Aorta (tissue), 5 donors: ENCODE measurements at places on chromosomes 16 and 17. TPM values are rescaled to one million over a fixed set of nuclear protein-coding genes. Genes with fewer than 3 reads are reported as not detected.

DNA sequence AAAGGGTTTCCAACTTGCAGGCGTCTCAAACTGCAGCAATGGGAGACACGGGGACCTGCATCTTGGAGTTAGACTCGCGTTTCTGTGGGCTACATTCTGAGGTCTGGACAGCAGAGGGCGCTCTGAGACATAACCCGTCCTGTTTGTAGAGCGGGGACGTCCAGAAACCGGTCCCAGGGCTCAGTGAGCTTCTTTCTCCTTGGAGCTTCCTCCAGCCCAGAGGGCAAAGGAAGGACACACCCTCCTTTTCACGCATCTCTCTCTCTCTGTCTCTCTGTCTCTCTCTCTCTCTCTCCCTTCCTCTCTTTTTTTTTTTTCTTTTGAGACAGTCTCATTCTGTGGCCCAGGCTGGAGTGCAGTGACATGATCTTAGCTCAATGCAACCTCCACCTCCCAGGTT is 19.8 kb downstream of the COX4I1 start:
- DNase-seq: peak; percentile 92

DNA sequence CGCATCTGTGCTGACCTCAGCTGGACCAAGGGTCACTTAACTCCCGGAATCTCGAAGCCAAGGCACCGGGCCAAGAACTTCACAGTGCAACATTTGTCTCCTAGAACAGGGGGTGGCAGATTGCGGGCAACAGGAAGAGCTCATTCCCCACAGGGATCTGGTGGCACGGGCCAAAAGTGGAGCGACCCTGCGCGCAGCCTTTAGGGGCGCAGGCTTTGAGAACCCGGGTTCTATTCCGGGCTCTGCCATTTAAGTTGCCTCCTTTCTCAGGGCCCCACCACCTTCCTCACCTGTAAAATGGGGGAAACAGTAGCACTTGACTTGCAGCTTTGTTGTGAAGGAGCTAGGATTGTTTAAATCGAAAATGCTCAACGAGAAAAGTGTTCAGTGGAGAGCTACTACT is 651 bp downstream of the SHMT1 start:
- DNase-seq: no peak

DNA sequence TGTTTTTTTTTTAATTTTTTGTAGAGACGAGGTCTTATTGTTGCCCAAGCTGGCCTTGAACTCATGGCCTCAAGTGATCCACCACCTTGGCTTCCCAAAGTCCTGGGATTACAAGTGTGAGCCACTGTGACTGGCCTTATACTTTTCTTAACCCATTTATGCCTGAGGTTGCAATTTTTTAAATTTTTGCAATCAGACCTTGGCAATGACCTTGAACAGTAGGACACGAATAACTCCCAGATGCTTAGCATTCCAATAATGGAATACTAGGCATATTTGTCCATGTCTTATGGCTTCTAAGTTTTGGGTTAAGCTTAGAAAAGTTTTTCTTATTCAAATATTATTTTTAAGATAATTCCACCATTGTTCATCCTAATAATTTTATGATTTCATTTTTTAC is 28.3 kb upstream of the TMEM97 start:
- DNase-seq: no peak

CBX8 gene
- 6.2 TPM for total RNA-seq

TBC1D3E gene
- total RNA-seq: not detected
